Activated CD4-positive, alpha-beta T cell treated with anti-CD3 and anti-CD28 coated beads, Interleukin-2, amount 50 U/mL, for 24 hours (primary cell): ENCODE measurements at places on chromosomes 12 and 14.

DNA sequence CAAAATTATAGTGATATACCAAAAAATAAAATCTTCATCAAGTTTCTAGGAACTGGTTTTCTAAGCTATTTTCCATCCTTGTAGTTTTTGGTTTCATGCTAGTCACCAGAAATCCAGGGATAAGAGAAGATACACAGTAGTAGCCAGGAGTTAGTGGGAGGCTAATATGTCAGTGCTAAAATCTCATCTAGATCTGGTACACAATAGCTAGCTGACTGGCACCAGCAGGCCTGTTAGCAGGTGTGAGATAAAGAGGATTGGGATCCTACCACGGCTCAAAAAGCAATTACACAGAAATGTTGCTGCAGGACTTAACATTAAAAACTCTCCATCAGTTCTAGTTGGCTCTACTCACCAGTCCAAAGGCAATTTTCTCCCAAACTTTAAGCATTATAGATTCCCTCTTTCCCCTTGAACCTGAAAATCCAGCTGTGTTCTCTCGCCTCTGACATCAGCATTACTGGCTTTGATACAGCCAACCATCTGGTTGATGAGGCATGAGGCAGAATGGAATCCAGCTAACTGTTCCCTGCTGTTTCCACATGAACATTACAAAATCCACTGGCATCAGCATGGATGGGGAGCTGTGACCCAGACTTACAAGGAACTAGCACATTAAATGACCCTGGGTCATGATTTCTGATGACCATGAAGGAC lies 41.8 kb upstream of the CCDC196 start:
- no peak for DNase-seq

DNA sequence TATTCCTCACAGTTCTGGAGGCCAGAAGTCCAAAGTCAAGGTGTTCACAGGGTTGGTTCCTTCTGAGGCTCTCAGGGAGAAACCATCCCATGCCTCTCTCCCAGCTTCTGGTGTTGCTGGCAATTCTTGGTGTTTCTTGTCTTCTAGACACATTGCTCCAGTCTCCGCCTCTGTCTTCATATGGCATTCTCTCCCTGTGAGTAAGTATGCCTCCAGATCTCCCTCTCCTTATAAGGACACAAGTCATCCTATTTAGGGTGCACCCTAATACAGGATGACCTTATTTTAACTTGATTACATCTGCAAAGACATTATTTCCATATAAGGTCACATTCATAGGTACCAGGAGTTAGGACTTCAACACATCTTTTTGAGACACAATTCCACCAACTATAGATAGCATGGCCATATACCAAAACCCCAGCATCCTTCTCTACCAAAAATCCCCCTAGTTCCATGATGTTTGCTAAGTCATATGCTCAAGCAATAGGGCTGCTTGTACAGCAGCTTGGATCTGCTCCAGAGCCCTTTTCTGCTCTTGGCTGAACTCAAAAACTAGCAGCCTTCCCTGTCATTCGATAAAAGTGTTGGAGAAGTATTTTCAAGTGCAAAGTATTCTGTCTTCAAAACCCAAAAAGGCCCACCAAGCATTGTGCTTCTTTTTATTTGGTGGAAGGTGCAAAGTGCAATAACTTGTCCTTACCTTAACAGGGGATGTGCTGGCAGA lies 79.2 kb upstream of the CMKLR1 start:
- no peak for DNase-seq

DNA sequence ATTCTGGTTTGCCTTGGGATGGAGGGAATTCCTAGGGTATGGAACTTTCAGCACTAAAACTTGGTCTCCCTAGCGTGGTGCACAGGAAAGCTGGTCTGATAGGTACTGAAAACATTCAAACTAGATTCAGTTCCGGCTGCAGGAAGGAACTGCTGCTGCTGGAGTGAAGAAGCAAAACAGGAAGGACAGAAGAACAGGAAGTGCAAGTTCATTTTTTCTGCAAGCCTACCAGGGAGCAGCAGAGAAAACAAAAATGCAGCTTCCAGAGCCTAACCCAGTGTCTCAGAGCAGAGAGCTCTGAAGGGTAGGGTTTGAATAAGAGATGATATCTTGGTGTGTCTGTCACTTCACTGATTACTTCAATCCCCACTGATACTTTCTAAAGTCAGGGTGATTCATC lies 165.2 kb downstream of the VRK1 start:
- peak; percentile 4 for DNase-seq

DNA sequence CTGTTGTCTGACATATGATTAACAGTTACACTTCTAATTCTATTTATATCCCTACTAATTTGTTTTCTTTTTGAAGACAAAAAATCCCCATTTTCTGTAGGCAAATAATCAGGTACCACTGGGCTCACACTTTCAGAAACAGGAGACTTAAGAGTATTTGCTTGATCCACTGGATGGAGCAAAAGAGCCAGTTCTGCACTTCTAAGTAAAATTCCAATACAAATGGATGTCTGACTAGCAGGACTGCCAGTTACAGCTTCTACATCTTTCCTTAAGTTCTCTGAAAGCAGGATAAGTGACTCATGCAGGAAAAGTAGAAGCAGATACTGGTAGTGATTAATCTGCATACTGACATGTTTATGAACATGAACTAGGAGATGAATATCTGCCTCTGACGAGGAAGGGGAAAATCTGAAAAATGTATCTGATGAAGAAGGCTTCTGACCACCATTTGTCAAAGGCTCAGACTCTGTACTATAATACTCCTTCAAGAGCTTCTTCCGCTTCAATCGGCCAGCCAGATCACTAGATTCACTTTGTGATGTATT lies 73.8 kb upstream of the ANKS1B start:
- DNase-seq = no peak

- DNase-seq = no peak
These were observed 81.2 kb downstream of the VCPKMT start for GRCh38 chr14:50035214-50035613.

- no peak for DNase-seq
These were observed 81.7 kb downstream of the PRKAB1 start for GRCh38 chr12:119749666-119750065.

DNA sequence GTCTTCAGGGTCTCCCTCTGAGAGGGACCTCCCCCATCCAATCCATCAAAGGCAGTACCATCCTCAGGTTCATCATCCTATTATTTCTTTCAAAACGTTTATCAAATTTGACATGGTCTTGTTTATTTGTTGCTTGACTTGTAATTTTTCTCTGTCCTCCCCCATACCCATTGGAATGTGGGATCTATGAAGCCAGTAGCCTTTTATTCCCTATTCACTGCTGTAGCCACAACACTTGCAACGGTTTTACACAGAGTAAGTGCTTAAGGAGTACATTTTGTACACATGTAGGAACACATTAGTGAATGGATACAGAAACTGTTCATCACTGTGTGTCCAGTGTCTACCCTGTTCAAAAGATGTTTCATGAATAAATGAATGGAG lies 41.5 kb downstream of the IGF1 start:
- no peak for DNase-seq

DNA sequence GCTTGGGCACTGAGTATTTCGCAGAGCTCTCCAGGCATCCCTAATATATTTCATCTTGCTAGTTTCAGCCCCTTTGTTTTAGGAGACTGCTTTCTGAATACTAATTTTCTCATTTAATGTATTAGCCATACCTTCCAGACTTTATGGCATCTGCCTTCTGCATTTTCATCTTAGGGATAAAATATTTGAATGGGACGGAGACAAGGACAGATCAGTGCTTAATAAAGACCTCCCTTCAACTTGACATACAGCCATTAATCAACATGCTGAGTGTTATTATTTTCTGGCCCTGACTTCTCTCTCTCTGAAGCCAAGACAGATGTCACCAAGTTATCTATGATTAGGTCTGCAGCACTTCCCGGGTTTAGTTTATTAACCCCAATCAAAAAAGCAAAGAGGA lies 42.4 kb downstream of the CACNA2D4 start:
- DNase-seq = no peak

DNA sequence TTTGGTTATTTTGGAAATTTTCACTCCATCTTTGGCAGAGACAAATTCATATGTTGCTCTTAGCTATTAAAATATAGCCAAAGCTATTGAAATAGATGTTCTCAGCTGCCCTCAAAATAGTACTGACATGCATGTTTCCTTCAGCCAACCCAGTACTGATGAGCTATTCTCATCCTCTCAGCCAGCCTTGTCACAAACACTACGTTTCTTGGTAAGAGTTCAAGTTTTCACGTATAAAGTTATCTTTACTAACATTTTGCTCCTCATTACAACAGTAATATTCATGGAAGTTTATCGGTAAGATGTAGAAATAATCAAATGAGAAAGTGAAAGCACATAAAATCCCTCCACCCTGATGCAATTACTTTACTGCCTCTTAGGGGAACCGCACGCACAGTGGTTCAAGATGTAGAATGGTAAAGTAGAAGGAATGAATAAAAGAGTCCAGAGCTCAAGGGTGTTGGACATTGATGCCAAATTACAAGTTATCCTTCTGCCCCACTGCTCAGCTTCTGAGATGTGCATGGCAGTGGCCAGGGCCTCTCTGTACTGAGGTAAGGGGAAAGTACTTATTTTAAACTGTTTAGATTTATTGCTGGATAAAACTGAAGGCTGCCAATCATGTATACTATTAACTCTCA lies 20.7 kb downstream of the GCH1 start:
- DNase-seq = peak; percentile 12

DNA sequence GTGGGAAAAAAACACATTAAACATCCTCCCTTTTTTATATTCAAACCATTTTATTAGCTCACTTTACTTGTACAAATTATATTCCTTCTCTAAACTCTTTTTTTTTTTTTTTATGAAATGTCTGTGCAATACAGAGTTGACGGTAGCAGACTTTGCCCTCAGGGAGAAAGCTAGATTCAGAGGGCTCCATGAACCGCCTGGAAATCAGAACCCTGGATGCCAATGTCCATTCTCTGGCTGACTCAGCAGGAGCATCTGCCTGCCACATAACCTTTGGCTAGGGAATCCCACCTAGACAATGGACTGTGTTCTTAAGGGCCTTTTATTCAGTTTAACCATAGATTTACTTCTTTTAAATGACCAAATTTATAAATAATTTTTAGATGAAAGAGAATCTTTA lies 467.0 kb downstream of the MDGA2 start:
- DNase-seq = no peak

- DNase-seq = no peak
These were observed 126.4 kb downstream of the DERA start for GRCh38 chr12:16037533-16037932.

DNA sequence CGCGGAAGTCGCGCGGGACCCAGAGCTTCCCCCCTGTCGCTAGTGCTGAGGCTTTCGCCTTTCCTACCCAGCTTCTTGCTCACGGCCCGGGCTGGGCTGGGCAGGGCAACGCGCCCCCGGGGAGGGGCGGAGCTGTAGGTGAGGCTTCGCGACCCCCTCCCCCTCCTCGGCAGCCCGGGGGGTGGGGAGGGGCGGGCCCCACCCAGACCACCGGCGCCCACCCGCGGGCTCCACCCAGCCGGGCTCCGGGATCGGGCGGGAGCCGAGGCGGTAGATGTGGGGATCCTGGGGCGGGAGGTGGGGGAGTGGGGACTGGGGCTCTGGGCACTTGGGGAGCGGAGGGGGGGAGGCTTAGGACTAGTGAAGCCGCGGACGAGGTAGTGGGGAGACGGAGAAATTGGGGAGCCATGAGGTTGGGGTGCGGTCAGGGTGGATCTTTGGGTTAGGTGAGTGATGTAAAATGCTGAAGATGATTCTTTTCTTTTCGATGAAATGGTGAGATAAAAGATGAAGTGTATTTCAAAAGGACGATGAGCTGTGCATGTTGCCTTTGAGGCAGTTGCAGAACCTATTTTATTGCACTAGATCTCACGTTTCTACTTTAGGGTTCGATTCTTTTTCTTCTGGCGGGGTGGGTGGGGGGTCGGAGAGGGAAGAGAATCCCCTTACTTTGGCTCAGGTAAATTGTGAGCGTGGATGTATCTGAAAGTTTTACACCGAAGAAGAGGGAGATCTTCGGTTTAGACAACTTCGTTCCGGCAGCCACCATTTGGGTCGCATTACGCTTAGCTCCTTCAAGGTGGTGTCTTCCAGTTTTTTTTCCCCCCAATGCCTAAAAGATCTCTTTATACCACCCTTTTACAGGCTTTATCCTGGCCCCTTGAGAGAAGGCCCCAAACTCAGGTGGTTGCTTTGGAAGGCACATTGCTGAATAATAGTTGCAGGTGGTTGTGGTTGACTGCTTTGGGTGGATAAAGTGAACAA lies 619 bp downstream of the ERC1 start:
- no peak for DNase-seq

GRCh38 chr12:39441189-39441962 lies 1.5 kb downstream of the KIF21A start:
- DNase-seq = no peak

GRCh38 chr12:55631056-55631455 lies 5.6 kb upstream of the OR10P1 start:
- no peak for DNase-seq

DNA sequence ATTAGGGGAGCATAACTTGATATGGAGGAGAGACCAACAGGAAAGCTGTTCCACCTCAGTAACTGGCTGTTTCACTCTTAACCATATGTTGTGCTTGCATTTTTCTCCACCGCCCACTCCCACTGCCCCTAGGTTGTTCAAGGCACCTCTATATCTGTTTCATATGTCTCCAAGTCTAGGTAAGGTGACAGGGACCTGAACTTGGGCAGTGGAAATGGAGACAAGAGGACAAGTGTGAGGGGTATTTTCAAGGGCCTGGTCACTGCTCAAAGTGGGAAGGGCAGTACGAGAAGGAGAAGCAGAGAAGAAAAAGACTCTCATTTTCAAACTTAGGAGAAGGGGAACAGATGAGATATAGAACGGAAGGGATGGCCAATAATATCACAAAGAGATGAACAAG lies 3.1 kb downstream of the SLC38A1 start:
- no peak for DNase-seq

- no peak for DNase-seq
These were observed 46.6 kb upstream of the FOXJ2 start for GRCh38 chr12:7985802-7986418.

DNA sequence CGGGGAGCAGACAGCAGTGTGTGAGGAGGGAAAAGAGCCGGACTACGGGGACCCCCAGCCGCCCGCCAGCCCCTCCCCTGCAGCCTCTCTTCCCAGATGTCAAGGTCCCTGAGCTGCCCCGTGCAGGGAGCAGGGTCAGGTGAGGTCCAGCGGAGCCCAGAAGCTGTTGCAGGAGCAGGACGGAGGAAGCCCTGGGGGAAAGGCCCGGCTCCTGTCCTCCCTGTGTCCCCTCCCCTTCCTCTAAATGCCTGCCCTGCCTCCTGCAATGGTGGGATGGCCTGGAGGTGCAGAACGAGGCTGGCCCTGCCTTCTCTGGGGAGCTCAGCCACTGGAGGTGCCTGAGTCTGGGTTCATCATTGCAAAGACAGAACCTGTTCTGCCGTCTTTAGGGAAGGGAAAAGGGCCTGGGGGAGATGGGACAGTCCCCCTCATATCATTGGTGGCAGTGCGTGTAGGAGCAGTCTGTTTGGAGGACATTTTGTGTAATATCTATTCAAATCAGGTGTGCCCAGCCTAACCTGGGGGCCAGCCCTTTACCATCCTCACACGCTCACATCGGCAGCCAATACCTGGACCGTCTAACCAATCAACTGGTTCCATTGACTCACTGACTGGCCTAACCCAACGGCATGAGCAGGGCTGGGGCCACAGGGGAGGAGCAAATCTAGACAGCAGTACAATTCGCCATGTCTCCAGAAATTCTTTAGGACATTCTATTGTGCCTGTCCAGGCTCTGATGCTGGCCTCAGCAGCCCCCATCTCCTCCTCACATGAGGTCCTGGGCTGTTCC lies 364.1 kb upstream of the SFSWAP start:
- DNase-seq = no peak

- no peak for DNase-seq
These were observed 50.2 kb downstream of the FZD10 start for GRCh38 chr12:130212384-130212989.
